ENCODE measurements at places on chromosomes 11 and 22.

- no peak for DNase-seq
Measured at GRCh38 chr11:66335531-66336233, 552 bp downstream of the RIN1 start.

GRCh38 chr11:7383406-7383805 is 101.9 kb upstream of the OLFML1 start:
- DNase-seq = no peak

GRCh38 chr11:17985517-17985916 is 27.3 kb downstream of the SERGEF start:
- DNase-seq = no peak

GRCh38 chr11:94741022-94741679 is 27.0 kb upstream of the AMOTL1 start:
- no peak for DNase-seq

GRCh38 chr11:12232160-12232559 is 121.8 kb downstream of the MICAL2 start:
- DNase-seq = no peak

- peak; percentile 85 for DNase-seq
Measured at GRCh38 chr22:36180038-36180880, 19.7 kb upstream of the APOL3 start.

Measured in stimulated activated CD8-positive, alpha-beta memory T cell treated with anti-CD3 and anti-CD28 coated beads, Interleukin-7, amount 100 ng/mL, for 1 hour (primary cell).